ENCODE measurements at places on chromosomes 1 and 21.

DNA sequence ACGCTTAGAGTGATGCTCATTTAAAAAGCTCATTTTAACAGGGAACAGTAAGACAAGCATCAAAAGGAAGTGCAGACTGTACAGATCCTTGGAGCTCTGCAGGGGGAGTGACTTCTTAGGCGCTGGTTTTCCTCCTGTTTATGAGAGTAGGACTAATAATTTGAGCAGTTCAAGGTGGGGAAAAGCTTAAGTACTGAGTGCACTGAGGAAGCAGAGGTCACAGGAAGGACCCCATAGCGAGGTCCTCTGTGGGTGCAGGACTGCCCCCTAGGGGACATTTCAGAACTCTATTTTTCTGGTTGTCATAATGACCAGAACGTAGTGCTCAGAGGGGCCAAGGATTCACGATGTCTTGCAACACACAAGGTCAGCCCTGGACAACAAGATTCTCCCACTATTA lies 112.1 kb downstream of the HLCS start:
- no peak for DNase-seq

GRCh38 chr1:173866413-173867115 lies 1.2 kb downstream of the GAS5 start:
- no peak for DNase-seq

DNA sequence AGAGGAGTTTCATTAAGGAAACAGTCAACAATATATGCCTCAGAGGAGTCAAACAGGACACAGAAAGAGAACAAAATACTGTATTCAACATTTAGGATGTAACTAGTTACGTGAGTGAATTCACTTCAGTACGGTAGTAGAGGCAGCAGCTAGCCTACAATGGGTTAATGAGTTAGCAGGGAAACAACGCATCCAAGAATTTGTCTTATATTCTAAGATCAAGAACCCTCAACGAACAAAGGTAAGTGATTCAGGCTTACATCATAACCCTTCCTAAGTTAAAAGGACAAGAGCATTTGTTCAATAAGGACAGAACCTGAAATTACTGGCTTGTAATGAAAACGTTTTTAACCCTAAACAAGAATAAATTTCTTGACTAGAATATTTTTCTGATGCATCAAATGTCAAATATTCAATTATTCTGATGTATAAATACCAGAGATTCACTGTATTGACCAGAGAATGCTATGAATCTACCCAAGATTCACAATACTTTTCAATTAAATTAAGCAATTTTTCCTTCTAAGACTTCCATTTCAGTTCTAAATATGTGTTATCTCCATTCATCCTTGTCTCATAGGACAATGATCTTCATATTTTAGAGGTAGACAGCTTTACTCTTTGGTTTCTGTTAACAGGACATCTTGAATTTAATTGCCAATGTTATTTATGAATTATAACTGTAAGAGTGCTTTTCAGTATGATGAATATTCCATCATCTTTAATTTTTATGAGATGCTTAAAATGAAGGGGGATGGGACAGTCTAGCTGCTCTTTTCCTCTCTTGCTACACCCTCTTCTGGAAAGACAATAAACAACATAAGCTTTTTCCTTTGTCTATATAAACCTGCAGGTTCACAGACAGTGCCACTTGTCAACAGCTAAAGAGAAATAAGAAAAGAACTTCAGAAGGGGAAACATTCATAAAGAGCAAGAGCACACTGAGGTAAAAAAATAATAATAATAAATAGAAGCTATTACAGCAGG lies 209.5 kb downstream of the SMYD3 start:
- no peak for DNase-seq

- no peak for DNase-seq
These were observed 35.6 kb downstream of the HSPG2 start for GRCh38 chr1:21901473-21901847.

GRCh38 chr21:44583089-44583799 lies 2.8 kb upstream of the KRTAP10-5 start:
- no peak for DNase-seq

DNA sequence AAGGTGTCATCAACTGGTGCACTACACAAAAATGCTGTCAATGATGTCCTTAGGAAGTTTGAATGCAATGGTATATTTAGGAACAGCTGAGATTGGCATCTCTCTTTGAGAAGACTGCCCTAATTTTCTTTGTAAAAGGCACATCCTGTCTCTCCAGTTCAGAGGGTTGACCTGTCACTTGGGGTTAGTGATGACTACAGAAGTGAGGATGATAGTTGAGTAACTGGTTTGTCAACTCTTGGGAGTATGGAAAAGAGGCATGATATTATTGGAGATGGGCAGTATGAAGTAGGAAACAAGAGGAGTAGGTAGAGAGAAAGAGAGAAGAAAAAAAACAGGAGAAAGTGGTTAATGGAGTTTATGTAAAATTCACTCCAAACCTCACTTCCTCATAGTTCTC lies 40.4 kb upstream of the PIGC start:
- DNase-seq = no peak

DNA sequence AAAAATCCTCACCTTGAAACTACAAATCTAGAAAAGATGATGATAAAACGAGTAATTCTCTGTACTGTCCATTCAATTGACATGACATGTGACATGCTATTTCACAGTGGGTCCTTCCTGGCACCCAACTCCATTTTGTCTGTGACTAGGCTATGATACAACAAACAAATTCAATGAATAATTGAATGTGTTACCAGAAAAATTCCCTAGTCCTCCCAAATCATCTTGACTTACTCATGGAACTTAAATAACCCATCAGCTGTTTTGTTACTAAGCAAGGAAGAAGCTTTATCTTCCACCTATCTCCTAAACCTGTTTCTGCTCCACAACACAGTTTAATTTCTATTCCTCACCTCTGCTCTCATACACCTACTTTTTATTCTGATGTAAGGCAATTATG lies 30.4 kb downstream of the B3GALNT2 start:
- DNase-seq = no peak

GRCh38 chr1:233042834-233043233 lies 92.4 kb downstream of the NTPCR start:
- DNase-seq = no peak

DNA sequence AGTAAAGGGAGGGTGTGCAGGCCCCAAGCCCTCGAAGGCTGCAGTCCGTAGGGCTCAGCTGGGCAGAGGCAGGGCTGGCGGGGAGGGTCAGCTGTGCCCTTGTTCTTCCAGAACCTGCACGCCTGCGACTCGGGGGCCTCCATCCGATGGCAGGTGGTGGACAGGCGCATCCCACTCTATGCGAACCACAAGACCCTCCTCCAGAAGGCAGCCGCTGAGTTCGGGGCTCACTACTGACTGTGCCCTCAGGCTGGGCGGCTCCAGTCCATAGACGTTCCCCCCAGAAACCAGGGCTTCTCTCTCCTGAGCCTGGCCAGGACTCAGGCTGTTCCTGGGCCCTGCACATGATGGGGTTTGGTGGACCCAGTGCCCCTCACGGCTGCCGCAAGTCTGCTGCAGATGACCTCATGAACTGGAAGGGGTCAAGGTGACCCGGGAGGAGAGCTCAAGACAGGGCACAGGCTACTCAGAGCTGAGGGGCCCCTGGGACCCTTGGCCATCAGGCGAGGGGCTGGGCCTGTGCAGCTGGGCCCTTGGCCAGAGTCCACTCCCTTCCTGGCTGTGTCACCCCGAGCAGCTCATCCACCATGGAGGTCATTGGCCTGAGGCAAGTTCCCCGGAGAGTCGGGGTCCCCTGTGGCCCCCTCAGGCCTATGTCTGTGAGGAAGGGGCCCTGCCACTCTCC lies 13.6 kb upstream of the LRRC3 start:
- no peak for DNase-seq

DNA sequence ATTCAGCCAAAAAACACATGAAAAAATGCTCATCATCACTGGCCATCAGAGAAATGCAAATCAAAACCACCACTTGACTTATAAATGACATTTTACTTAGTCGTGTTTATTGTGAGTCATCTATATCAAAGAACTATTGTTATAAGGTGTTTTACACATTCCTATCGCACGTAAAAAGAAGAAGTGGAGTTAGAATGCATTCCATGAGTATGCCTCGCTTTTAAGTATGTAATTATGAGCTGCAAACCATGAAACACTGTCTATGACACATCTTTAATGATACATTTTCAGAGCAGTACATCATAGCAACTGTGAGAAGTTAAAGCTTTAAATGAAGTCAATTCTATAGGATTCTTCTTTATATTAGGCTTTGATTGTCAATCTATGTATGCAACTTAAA lies 614.3 kb upstream of the ADAMTS5 start:
- no peak for DNase-seq

GRCh38 chr1:19458815-19459417 lies 26.4 kb downstream of the CAPZB start:
- DNase-seq = no peak

DNA sequence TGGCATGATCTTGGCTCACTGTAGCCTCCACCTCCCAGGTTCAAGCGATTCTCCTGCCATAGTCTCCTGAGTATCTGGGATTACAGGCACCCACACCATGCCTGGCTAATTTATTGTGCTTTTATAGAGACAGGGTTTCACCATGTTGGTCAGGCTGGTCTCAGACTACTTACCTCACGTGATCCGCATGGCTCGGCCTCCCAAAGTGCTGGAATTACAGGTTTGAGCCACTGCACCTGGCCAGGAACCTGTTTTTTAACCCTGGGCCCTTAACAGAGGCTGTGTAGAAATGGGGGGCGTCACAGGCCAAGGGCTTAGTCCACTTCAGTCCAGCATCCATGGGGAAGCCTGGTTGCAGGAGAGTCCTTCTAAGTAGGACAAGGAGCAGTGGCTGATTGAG lies 9.3 kb downstream of the FBLIM1 start:
- no peak for DNase-seq

DNA sequence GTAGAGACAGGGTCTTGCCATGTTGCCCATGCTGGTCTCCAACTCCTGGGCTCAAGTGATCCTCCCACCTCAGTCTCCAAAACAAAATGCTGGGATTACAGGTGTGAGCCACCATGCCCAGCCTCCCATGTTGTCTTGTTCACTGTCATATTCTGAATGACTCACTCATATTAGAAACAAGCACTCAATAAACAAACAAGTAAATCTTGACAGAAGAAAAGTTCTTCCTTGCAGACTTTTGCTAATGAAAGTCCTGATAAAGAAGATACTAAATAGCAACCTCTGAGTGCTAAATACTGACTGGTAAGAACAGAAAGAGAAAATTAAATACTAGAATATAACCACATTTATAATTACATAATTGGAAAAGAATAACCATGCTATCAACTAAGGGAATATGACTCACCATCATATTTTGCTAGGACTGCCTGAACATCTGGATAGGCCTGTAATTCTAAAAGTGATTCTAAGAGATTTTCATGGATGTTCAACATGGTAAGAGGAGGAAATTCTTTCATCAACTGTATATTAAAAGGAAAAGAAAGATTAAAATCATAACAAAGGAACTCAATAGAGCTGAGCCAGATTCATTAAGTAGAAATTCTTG lies 37.3 kb downstream of the ST7L start:
- DNase-seq = no peak

DNA sequence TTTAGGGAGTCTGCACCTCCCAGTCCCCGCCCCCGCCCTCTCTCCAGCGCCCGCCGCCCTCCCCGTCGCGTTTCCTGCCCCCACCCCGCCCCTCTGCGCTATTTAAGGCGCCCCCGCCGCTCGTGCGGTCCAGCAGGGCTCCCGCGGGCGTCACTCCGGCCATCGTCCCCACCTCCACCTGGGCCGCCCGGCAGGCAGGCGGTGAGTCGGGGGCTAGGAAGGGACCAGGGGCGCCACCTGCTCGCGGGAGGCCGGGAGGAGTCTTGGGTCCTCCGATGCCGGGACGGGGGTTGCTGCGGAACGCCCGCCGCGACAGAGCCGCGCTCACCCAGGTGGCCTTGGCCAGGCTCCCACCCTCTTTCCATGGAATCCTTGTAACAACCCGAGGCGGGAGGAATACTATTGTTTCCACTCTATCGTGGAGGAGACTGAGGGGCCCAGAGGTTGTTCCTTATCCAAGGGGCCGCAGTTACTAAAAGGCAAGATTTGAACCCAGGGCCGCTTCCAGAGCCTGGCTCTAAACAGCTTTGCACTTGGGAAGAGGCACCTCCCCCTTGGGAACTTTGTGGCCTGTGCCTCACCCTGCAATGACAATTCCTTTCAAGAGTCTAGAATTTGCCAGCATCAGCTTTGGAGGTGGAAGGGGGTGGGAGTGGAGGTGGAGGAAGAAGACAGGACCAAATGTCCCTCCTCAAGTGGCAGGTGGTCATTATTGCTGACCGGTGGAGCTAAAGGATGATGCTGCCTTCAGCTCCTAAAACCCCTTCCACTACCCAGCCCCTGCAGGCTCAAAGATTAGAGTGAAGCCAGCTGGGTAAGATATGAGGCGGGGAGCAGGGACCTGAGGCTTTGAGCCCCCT lies at the start of gene GJA4:
Gene GJA4 (plus strand): TSS at position 132 of the 860 bp plus-strand sequence. CDS start 1,215 bp downstream, outside the sequence.
- DNase-seq = no peak

DNA sequence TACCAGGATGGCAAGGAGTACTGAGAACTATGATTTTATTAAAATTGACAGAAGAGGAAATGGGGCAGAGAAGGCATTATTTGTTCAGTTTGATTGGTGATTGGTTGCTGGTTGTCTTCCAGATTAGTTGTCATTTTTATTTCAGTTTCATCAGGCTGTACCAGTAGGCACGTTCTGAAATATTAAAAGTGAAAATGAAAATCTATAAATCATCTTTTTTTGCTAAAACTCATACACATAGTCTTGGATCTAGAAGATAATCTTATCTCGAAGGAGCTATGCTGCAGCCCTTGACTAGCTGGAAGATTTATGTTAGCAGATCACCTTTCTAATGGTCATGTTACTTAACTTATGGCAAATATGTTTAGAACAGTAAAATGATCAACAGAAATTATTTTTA lies 29.0 kb downstream of the NEK7 start:
- DNase-seq = no peak

GRCh38 chr1:224213438-224214119 lies 30.5 kb downstream of the DEGS1 start:
- no peak for DNase-seq

DNA sequence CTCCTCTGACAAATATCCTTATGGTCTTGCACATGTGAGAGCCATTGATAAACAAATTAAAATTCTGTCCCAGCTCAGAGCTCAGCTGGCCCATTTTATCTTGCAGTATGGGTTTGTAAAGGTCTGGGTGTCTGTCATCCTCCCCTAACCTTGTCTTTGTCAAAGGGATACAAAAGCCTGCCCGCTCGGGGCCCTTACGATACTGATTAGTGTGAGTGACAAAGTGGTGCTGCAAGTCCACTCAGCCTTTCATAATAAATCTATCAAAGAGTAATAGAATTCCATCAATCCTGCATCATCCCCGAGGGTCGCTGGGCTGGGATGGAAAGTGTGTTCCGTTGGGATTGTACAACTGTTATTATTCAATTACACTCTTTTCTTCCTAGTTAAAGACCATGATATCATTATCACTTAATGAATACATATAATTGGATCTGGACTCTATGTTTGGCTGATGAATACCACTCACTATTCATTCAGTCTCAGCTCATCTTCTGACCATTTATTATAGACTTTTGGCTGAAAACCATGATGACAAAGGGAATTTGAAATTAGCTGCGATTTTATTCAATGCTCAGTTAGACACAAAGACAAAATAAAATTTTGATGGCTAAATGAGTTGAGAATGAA lies 122.5 kb upstream of the FOXD3 start:
- DNase-seq = no peak

All from stimulated activated CD4-positive, alpha-beta T cell treated with anti-CD3 and anti-CD28 coated beads, TNF-alpha, amount 100 ng/mL, for 1 hour (primary cell).